ENCODE measurements at places on chromosomes 16 and 17. TPM values are rescaled to one million over a fixed set of nuclear protein-coding genes. Genes with fewer than 3 reads are reported as not detected.

DNA sequence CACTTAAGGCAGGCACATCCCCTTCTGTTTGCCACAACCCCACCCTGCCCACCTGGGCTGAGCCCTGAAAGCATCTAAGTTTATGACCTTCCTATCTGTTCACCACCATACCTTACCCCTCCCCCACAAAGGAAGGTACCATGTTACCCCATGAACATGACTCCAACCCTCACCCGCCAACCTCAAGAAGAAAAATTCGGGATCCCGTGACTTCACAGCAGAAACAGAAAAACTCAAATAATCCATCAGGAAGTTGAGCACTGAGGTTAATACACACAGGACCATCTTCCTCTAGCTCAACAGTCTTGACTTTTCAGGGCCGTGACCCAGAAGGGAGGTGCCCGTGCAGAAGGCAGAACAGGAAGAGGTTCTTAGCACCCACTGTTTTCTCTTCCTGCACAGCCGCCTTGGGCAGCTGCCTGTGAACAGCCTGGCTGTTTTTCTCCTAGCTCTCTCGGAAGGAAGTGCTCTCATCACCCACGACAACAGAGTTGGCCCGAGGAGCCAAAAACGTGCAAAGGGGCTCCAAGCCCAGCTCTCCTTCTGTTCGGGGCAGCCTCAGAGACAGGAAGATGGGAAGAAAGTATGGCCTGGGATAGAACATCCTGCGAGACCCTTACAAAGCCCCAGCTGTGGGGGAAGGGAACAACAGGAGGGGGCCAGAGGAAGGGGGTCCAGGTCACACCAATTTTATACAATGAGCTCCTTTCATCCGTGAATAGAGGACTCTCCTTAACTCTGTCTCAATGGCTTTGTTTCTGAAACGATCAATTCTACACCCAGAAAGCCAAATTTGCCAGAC, 101.1 kb downstream of the XYLT1 start:
- no peak for DNase-seq

GRCh38 chr16:783404-784161, 4.6 kb downstream of the RPUSD1 start:
- no peak for DNase-seq

GRCh38 chr16:57982385-57982784, 11.5 kb upstream of the CNGB1 start:
- DNase-seq = no peak

DNA sequence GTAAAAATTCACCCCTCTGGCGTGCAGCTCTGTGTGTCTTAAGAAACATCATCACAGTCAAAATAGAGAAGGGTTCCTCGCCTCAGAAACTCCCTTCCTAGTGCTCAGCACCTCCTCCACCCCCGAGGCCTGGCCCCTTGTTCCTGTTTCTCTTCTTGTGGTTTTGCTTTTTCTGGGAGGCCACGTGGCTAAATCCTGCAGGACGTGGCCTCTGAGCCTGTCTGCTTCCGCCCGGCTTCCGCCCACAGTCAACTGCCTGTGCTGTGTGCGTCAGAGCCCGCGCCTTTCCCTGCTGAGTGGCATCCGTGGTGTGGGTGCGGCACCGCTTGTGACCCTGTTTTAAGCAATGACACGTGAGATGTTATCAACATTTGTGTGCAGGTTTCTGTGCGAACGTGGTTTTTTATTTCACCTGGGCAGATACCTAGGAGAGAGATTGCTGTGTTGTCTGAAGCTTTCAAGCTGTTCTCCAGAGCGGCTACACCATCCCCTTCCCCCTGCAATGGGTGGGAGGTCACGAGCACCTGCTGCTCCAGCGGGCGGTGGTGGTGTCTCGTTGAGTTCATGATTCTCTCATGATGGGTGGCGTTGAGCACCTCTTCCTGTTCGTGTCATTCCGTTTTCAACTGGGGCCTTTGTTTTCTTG, 21.7 kb downstream of the ACSF3 start:
- DNase-seq = no peak

GRCh38 chr16:87273471-87274030, 43.6 kb downstream of the C16orf95 start:
- no peak for DNase-seq

DNA sequence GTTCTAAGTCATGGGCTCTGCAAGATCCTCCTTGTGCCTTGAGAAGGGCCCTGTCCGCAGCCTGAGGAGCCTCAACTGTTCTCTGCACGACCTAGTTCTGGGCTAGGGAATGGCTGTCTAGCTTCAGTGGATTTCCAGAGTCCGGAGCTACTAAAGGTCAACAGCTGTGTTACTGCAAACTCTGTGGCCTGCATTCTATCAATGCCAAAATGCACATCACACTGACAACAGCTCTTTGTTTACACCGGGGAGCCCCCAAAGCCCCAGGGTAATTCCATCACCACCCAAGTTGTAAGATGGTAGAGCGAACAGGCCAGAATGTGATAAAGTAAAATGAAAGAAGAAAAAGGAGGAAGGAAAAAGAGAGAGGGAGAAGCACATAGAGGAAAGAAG, 610.2 kb downstream of the MAF start:
- no peak for DNase-seq

- DNase-seq = no peak
Observed at GRCh38 chr16:27235938-27236245, 32.6 kb downstream of the KDM8 start.

DNA sequence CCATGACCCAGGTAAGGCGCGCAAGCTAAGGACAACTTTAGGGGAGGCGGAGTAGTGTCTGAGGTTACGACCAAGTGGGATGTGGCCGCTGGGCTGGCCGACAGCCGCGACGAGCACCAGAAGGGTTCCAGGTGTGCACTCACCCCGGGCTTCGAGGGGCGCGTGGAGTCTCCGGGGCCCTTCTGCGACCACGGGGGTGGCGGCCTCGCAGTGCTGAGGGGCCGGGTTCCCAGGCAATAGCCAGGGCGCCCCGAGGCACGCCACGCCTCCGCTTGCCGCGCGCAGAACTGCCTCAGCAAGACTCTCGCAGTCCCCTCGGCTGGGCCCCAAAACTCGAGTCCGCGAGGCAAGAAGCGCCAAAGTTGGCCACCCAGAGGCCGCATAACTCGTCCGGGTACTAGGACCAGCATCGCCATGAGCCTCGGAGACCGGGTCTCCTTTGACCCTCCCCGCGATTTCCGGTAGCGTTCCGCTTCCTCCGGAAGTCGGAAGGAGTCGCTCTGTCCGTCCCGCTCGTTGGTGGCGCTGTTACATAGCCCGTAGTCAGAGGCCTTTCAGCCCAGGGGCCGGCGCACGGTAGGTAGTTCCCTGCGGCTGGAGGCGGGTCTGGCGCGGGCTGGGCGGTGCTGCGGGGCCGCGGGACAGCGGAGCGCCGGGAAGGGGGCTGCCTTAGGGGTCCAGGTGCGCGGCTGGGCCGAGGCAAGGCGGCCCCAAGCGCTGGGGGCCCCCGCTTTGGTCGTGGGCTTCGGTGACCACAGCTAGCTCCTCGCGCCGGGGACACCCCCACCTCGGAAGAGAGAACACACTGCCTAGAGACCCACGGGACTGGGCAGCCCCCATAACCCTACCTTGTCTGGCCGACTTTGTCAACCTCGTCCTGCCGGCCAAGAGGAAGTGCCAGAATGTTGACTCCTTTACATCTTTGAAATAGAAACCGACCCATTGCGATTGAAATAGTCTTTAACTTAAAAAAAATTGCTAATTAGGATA, at the start of the genes ADPRM and SCO1:
ADPRM (plus strand) TSS at position 503 of the 990 bp plus-strand sequence. CDS start 7,333 bp downstream, outside the sequence.
SCO1 (minus strand) TSS at position 442 of the 990 bp plus-strand sequence; CDS start at position 416, 26 bp downstream.
- DNase-seq = peak; percentile 90

Gene TBC1D3I
- not detected for total RNA-seq

Gene NPIPA3
- 3.0 TPM for total RNA-seq

Gene ST6GALNAC1
- 0.42 TPM for total RNA-seq

Gene GPR142
- not detected for total RNA-seq

Gene RASL10B
- 0.69 TPM for total RNA-seq

Gene SSTR5
- 0.32 TPM for total RNA-seq
